Activated T-cell treated with anti-CD3 and anti-CD28 coated beads, Interleukin-2, amount 50 U/mL, for 24 hours (primary cell): ENCODE measurements at places on chromosomes 11 and 22.
A peak's percentile ranks its signal among the peaks of the same experiment; 100 is the strongest.

DNA sequence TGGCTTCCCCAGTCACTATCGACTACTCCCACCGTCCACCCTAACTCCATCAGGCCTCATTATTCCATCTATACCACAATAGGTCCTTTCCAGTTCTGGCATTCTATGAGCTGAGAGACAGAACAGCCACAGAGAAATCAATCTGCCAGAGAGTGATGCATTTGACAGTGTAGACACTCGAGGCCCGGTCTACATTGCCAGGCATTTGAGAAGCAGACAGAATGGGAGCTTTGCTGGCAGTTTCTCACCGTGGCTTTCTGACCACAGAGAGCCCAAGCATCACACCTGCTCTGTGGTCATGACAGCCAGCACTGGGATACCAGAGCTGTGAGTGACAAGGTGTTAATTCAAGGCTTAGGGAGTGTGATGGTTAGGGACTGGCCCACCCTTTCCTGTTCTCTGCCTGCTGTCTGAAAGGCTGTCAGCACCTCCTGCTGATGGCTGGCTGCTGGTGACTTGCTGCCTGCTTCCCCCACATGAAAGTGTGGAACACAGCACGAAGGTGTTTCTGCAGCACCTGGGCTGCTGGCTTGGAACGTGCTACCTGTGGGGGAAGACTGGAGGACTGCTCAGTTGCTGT lies 137.8 kb downstream of the KIRREL3 start:
- no peak for DNase-seq

DNA sequence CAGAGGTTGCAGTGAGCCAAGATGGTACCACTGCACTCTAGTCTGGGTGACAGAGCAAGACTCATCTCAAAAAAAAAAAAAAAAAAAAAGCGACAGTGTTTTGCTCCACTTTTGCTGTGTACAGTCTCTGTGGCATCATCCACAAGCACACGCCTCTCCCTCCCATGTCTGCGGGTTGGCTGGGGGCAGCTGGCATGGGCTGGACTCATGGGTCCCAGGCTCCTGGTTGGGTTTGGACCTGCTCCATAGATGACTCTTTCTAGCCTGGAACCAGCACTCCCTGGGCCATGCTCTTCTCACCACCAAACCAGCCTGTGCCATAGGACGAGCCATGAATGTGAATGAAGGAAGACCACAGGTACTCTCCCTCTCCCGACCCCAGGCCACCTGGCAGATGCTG lies 7.9 kb upstream of the WNT11 start:
- DNase-seq = no peak

- no peak for DNase-seq
These were observed at the start of gene OR10A2 for GRCh38 chr11:6862961-6863360. Gene OR10A2 (plus strand): TSS chr11:6863057. CDS start chr11:6869755, 6,698 bp downstream.

- DNase-seq = no peak
These were observed 25.1 kb upstream of the FJX1 start for GRCh38 chr11:35593143-35593542.

GRCh38 chr22:39473851-39474250 lies 17.0 kb downstream of the MGAT3 start:
- no peak for DNase-seq

DNA sequence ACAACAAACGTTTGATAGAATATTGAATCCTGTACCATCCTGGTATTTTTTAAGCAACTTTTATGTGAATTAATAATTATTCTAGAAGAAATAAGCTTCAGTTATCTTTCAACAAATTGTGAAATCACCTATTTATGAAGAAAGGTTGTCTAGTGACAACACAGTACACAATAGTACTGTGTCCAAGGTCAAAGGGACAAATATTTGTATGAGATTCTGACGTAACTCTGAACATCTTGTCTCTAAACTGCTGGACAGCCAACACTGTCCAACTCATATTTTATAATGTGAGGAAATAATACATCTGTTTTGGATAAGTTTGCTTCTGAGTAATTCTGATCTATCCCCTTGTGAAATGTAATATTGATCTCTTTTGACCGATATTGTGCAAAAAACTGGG lies 18.9 kb downstream of the CASP5 start:
- DNase-seq = no peak

- DNase-seq = no peak
These were observed 7.2 kb downstream of the UPK3A start for GRCh38 chr22:45291931-45292290.

GRCh38 chr11:115364896-115365295 lies 139.3 kb downstream of the CADM1 start:
- DNase-seq = no peak

DNA sequence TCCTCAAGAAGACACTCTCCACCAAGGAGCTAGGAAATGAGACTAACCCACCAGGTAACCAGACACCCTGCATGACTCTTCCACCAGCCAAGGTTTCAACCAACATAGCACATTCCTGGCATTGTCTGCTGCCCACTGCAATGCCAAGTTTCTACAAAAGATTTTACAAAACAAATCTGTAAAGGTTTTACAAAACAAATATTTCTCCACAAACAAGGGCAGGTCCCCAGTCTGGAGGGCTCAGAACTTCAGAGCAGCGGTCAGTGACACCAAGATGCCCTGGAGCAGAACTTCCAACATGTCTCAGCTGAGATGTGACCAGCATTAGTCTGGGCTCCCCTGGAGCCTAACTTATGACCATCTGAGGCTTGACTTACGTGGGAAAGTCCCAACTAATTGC lies 14.0 kb downstream of the GALNT18 start:
- DNase-seq = no peak

DNA sequence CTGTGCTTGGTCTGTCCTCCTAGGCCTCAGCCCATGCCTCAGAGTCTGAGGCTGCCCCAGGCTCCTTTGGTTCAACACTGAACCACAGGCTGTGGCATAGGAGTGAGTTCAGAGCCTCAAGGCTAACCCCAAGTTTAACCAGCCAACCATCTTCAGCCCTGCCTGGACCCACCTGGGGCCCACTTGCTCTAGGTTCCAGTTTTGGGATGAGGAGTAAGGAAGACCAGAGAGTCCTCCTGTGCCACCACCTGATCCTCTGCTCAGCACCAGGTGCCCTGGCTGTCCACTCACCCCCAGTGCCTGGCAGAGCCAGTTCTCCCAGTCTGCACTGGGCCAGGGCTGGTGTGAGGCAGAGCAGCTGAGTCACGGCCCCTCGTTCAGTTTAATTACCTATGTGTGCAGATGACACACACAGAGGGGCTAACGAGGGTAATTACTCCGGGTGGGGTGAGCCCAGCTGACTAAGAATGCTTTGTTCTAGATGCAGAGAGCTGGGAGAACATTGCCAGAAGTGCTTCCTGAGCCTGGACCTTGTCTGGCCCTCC lies 12.0 kb upstream of the TMPRSS13 start:
- no peak for DNase-seq

GRCh38 chr11:128624269-128625175 lies 37.2 kb upstream of the ETS1 start:
- DNase-seq = peak; percentile 74

- no peak for DNase-seq
These were observed 13.6 kb downstream of the PLEKHB1 start for GRCh38 chr11:73659961-73660360.

- no peak for DNase-seq
These were observed 51.9 kb upstream of the USP47 start for GRCh38 chr11:11789735-11790369.

DNA sequence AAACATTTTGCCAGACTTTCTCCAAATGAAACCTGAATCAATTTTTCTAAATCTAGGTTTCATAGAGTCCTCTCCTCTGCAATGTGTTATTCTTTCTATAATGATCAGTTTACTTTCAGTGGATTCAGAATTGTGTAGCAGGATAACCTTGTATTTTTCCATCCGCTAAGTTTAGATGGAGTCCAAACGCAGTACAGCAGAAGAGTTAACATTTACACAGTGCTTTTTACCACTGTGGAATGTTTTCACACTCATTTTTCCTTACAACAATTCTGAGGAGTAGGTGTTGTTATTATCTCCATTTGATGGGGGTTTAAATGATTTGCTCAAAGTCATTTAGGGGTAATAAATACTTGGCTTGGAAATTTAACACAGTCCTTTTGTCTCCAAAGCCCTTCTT lies 9.6 kb downstream of the RAG1 start:
- DNase-seq = no peak

- DNase-seq = no peak
These were observed 10.5 kb upstream of the CD3E start for GRCh38 chr11:118294053-118294452.

DNA sequence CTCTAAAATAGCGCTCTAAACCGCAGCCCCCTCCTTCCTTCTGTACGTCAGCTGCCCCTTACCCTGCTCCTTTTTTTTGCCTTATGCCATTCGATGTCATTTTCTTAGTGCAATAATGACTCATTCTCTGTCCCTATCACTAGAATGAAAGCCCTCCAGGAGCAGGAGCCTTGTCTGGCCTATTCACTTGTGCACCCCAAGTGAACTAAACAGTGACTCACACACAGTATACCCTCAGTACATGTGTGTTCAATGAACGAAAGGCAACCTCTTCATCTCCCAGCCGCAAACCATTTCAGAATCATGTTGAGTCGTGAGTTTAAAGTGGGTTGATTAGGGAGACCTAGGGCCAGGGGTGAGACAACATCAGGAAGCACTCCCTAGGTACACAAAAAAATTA lies 50.7 kb upstream of the SPATA19 start:
- DNase-seq = no peak

GRCh38 chr22:46201059-46201757 lies 48.9 kb downstream of the CDPF1 start:
- no peak for DNase-seq

DNA sequence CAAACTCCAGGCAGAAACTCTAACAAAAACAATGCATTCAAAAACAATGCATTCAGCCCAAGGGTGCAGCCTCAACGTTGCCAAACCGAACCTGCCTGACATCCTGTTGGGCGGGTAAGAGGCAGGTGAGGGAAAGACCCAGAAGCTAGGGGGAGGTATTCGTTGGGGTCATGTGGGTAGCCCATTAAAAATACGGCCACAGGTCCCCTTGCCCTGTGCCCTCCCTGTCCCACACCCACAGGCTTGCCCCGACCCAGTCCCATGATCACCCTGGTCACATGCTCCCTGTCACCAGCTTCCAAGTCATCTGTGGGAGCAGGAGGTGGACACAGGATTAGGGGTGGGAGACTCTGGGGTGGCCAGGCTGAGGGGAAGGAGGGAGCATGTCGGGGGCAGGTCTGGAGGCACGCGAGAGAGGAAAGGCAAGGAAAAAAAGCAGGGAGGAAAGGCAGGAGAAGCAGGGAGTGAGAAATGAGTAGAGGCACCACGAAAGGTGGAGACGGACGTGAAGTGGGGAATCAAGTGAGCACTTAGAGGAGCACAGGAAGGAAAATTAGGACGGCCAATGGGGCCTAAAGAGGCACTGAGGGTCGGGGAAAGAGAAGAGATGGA lies 683 bp downstream of the PLA2G6 start:
- peak; percentile 49 for DNase-seq

DNA sequence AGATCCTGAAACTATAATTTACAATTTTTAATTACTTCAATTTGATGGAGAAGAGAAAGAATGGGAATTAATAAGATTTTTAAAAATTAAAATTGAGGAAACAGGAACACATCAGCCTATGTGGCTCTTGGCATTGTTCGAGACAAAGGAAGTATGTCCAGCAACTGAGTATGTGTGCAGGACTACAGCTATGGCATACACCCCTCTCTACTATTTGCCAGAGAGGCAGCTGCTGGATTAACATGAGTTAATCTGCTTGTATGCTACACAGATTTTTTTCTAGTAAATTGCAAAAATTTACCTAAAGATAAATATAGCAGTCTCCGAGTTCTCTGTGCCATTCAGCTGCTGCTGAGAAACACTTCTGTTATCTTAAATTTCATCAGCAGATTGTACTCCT lies 70.6 kb downstream of the PHF21A start:
- no peak for DNase-seq

DNA sequence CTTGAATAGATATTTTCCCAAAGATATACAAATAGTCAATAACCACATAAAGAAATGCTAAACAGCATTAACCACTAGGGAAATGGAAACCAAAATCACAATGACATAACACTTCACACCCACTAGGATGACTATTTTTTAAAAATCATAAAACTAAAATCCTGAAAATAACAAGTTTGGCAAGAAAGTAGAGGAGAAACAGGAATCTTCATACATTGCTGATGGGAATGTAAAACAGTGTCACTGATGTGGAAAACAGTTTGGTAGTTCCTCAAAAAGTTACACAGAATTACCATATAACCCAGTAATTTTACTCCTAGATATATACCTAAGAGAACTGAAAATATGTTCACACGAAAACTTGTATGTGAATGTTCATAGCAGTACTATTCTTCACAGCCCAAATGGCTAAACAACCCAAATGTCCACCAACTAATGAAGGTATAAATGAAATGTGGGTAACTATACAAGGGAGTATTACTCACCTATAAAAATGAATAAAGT lies 12.5 kb downstream of the PICALM start:
- no peak for DNase-seq

DNA sequence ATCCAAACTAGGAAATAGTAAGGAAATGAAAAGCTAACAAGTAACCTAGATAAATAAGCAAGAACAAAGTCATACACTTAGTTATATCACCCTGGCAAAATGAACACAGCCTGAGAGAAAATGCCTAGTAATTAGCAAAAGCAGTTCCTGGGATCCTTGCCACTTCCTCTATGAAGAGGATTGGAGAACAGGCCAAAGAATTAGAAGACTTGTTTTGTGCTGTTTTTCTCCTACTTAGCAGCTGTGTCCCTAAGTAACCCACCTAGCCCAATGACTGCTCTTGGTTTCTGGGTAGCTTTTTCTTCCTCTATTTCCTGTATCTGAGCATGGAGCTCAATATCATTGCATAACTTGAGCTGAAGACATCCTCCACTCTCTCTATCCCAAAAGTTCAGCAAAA lies 713.9 kb downstream of the ETS1 start:
- DNase-seq = no peak

DNA sequence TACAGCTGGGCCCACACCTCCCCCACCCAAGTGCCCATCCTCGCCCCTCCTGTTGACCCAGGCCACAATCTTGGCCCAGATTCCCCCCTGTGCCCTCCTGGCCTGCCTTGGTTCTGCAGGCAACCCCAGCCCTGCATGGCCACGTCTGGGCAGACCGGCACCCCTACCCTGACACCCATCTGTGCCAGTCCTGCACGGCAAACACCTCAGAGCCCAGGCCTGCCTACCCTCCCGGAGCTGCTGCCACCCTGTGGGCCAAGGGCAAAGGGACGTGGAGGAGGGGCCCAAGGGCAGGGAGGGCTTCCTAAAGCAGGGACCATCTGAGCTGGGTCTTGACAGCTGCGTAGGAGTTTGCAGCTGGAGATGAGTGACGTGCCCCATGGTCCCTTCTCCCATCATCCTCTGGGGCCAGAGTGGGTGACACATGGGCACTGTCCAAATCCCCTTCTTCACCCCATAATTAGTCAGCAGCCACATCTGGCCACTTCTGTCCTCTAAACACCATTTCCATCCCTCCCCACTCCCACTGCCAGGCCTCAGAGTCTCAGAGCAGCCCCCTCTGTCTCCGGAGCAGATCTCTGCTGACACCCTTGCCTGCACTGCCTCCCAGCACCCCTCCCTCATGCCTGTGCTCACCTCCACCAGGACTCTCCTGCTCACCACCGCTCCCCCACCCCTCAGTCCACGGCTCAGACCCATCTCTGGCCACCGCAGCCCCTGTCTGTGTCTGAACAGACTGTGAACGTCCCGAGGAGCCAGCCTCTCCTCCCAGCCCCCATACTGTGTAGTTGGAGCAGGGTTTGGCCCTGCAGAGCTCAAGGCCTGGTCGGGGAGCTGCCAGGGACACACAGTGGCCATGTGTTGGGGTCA lies 35.6 kb upstream of the PPARA start:
- no peak for DNase-seq
